ENCODE measurements at places on chromosomes 4 and X. TPM values are rescaled to one million over a fixed set of nuclear protein-coding genes. Genes with fewer than 3 reads are reported as not detected.

PAGE2 gene
- not detected for total RNA-seq

HHIP gene
- 2.5 TPM for total RNA-seq

GPC4 gene
- 4.4 TPM for total RNA-seq

INTU gene
- 53.5 TPM for total RNA-seq

FDCSP gene
- not detected for total RNA-seq

FANCB gene
- total RNA-seq = 11.6 TPM

ADH1B gene
- total RNA-seq = not detected

DCAF4L1 gene
- total RNA-seq = 0.31 TPM

ATG4A gene
- 5.9 TPM for total RNA-seq

FGA gene
- 0.94 TPM for total RNA-seq

TLL1 gene
- 1.3 TPM for total RNA-seq

CT45A10 gene
- total RNA-seq = not detected

GAGE10 gene
- not detected for total RNA-seq

NIPAL1 gene
- 1.3 TPM for total RNA-seq

UNC5C gene
- total RNA-seq = 25.7 TPM

RNF150 gene
- total RNA-seq = 53.2 TPM

P2RY8 gene
- total RNA-seq = not detected

EVC gene
- 7.5 TPM for total RNA-seq

F8 gene
- total RNA-seq = 5.6 TPM

SRPK3 gene
- not detected for total RNA-seq

FAM200B gene
- total RNA-seq = 58.2 TPM

SPP1 gene
- 161 TPM for total RNA-seq

CLNK gene
- not detected for total RNA-seq

ART3 gene
- total RNA-seq = 0.31 TPM

USP26 gene
- total RNA-seq = under 0.01 TPM

EDA2R gene
- 1.3 TPM for total RNA-seq

DRD5 gene
- 0.63 TPM for total RNA-seq

SOWAHD gene
- 0.31 TPM for total RNA-seq

LINC00632 gene
- 192 TPM for total RNA-seq

PAGE4 gene
- not detected for total RNA-seq

IL13RA2 gene
- total RNA-seq = 5.9 TPM

MGAT4D gene
- not detected for total RNA-seq

WDR17 gene
- total RNA-seq = 78.6 TPM

FGFR3 gene
- 13.8 TPM for total RNA-seq

GPRASP1 gene
- total RNA-seq = 55.4 TPM

NPY5R gene
- total RNA-seq = 13.1 TPM

KCNIP4 gene
- 12.5 TPM for total RNA-seq

MUC7 gene
- not detected for total RNA-seq

SMIM31 gene
- total RNA-seq = not detected

ABLIM2 gene
- total RNA-seq = 22.2 TPM

GIMD1 gene
- total RNA-seq = not detected

ASIC5 gene
- not detected for total RNA-seq

WAS gene
- total RNA-seq = 0.63 TPM
